ENCODE measurements at places on chromosomes 11 and 22.

DNA sequence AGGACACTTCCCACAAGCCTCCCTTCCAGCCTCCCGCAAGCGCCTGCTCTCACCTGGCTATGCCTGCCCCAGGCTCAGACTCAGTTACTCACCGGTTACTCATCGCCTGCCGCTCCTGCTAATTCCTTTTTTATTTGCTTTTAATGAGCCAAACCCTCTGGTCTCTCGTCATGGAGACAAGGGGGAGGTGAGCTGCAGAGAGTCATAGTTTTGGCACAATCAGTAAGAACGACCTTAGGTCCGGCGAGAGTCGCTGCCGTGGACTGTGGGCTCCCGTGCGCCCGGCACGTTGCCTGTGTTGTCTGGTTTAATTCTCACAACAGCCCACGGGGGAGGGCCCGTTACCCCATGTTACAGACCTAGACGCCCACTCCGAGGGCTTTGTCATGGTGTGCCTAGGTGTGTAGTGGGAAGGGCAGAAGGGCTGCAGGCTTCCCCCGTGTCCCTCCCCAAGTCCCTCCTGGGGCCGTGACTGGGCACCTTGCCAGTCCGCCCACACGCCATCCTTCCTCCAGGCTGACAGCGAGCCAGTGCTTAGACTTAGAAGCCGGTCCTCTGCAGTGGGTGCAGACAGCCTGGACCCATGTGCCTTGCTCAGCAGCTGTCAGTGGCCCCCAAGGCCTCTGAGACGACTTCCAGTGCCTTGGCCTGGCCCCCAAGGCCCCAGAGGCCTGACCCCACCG lies 42.2 kb downstream of the WNT7B start:
- peak; percentile 76 for DNase-seq

- no peak for DNase-seq
Measured at GRCh38 chr22:24007253-24008021, 2.2 kb upstream of the GSTT4 start.

GRCh38 chr11:71240865-71241691 lies 11.3 kb downstream of the SHANK2 start:
- peak; percentile 46 for DNase-seq

DNA sequence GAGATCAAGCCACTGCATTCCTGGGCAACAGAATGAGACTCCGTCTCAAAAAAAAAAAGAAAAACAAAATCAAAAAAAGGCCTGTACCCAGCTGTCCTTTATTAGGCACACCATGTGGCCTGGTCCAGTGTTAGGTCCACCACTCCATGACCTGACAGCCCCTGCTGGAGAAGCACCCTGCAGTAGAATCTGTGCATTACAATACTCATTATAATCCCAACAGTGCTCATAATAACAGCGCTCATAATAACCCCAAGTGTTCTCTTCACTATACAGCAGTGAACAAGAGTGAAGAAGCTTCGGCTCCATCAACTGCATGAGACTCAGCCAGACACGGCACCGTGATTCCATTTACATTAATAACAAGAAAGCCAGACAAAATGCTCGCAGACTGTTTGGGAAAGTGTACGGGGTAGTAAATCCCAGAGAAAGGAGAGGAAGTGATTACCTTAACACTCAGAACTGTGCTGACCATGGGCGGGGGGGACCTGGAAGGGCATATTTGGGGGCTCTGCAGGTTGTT lies 8.9 kb upstream of the EHD1 start:
- no peak for DNase-seq

- DNase-seq, result no peak
Measured at GRCh38 chr11:65572356-65573051, at the start of gene FAM89B. TSS of gene FAM89B (plus strand) at chr11:65572538. CDS start at chr11:65572670, 132 bp downstream.

DNA sequence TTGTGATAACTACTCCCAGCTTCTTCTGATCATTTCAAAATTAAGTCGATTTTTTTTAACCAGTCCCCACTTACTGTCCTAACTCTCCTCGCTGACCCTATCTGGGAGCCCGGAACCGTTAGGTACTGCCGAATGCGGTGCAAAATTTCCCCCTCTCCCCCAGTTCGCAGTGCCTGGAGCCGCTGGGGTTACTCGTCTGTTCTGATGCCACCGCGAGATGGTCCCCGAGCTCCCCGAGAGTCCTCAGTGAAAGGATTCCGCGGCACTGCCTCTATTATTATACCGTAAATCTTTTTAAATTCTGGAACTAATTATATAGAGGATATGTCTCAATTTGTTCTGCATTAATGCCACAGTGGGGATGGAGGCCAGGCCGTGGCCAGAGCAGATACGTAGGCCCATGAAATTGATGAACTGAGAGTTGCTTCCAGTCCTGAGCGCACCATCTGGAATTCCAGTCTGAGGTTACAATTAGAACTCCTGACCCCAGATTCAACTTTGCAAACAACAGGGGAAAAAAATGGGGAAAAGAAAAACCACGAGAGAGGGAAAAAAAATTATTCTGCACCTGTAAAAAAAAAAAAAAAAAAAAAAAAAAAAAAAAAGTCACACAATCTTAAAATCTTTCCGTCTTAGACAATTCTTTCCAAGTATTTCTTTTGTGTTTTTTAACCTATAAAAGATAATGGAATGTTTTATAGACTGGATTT lies 4.3 kb upstream of the WT1 start:
- DNase-seq, result no peak

DNA sequence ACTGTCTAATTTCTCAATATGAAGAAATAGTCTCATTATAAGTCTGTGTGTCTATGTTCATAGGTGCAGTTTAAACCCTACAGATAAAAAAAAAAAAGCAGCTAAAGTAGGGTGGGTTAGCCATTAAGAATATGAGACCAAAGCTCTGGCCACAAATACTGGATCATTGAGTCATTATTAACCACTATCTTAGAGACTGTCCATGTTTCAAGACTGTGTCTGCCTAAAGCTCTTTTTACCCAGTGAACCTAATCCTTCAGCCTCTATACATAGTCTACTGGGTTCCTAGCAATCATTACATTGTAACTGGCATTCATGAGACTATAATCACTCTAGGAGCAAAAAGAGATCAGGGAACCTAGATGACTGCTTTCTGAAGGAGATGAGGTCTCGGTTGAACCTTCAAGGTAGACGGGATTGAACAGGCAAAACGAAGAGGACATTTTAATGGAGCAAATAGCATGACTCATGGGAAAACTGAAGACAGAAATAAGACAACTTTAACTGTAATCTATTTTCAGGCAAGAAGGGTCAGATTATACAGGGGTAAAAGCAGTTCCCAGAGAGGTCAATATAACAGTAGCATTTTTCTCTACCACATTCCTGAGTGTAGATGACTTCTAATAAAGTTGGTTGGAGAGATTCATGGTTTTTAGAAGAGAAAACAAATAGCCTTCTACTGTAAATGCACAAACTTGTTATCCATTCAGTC lies 64.0 kb upstream of the FIBIN start:
- no peak for DNase-seq

DNA sequence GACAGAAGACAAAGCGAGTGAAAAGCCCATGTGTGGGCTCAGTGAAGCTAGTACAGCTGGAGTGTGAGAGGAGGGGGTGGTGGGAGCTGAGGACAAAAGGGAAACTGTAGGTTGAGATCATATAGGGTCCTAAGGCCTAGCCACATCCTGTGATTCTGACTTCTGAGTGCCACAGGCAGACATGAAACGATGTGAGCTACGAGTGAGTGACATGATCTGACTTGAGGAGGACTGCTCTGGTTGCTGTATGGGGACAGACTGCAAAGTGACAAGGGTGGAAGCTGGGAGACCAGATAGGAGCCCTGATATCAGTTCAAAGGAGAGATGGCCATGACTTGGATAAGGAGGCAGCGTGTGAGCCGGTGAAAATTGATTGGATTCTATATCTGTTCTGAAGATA lies 85.4 kb downstream of the MICAL2 start:
- no peak for DNase-seq

- no peak for DNase-seq
Measured at GRCh38 chr11:6548121-6548520, 51.0 kb downstream of the DNHD1 start.

- DNase-seq, result peak; percentile 94
Measured at GRCh38 chr11:126992804-126993111, 7.8 kb downstream of the KIRREL3 start.

DNA sequence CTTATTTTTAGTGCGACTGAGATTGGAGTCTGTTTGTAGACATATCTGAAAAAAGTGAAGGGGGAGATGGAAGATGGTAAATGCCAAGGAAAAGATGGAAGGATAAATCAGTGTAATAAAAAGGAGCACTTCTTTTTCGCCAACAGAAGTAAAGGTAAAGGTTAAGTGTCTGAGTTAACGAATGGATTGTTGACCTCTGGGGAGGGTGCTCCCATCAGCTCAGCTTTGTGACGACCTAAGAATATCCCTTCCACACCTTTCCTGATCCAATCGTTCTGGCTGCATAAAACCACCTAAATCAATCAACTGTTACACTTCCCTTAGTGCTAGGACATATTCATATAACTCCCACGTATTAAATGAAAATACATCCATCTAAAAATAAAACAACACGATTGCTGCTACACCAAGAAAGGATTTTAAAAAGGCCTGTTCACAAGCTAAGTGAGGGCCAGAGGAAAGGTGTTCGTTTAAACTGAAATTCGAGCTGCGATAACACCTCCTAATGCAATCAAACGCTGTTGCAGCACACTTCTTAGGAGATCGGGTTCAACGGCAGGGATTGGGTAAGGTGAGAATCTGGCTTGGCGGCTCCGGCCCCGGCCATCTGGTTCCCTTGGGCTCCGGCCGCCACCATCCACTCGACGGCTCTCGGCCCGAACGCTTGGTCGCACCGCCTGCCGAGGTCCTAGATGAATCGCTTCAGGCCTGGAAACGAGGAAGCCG lies 658 bp downstream of the C11orf71 start:
- no peak for DNase-seq

GRCh38 chr11:8930456-8931175 lies 2.1 kb downstream of the C11orf16 start:
- no peak for DNase-seq

DNA sequence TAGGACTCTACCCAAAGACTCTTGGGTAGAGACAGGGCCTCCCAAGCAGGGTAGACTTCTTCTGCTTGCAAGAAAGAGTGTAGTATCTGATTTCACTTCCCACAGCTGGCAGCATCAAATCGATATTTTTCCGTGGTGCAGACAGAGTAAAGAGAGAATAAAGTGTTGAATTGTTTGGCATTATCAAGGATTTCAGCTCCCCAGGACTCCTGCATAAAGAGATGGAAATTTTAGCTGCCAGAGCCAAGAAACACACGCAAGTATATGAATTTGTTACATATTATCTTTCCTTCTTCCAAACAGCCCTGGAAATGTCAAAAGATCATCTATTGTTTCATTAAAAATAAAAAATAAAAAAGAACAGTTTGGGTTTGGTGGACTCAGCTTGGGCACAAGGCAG lies 136.8 kb downstream of the PKNOX2 start:
- DNase-seq, result no peak

DNA sequence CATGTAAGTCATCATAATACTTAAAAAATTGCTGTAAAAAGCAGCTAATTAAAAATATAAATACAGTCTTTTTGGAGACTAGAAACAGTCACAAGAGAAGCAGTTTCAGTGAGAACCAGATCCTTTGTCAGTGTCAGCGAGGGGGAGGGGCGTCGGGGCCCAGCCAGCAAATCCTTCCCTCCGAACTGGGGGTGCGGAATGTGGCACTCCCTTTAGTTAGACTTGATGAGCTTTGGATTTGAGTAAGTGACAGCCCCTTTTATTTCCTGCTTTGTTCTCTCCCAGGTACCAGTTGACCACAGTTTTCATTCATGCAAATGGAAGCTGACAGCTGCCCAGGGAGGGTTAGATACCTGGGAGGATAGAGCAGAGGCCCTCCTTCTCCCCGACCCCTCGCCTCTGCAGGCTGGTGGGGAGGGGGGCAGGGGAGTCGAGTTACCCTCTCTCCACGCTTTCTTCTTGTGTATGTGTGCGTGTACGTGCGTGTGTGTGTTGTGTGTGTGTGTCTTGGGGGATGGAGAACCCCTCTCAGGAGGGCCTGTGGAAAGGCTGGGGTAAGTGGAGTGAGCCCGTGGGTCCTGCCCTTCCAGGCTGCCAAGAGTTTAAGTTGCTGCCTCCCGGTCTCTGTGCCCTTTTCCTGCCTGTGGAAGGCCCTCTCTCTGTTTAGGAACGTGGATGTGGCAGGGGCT lies 38.3 kb downstream of the PTPRJ start:
- DNase-seq, result no peak

- DNase-seq, result no peak
Measured at GRCh38 chr11:16287630-16288280, 68.6 kb downstream of the SOX6 start.

DNA sequence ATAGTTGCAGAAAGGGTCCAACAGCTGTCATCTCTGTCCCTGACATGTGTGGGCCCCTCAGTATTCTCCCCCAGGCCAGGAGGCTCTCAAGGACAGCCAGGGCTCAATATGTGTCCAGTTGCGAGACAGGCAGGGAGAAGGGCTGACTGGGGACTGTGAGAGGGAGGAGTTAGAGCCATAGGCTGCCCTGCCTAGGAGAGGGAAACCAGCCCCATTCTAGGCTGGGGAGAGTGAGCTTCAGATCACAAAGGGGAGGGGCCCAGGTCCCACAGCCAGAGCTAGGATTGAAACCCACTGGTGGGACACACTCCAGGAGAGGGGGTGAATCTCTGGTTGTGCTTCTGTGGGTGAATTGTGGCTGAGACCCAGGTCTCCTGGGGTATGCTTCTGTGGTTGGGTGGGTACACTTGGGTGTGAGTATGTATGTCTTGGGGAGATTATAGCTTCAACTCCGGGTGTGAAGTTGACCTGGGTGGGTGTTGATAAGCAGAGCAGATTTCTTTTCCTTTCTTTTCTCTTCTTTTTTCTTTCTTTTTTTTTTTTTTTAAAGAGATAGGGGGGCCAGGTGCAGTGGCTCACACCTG lies 2.1 kb upstream of the CARNS1 start:
- no peak for DNase-seq

DNA sequence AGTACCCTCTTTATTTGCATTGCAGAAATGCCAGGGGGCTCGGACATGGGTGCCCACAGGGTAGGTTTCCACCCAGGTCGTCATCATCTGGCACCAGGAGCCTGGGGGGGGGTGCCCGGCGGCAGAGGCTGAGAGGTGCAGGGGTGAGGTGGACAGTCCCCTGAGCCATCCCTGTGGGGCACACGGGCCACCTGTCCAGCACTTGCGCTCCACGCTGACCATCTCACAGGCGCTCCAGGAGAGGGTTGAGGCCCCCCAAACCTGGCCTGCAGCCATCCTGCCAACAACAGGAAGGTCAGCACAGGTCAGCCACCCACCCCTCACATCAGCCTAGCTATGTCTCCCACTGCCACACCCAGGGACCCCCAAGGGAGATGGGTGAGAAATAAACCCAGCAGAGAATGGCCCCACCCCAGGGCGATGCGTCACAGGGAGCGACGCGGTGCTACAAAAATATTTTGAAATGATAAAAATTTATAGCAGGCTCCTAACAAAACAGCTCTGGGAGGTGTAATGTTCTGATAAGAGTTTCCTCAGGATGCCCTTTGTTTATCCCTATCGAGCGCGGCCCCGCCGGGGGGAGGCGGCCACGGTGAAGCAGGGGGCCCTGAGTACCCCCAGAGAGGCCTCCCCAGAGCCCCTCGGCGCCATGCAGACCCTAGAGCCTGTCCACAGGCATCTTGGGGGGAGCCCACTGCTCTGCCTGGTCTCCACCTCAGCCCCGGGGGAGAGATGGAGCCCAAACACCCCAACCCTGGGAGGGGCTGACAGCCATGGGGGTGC lies 21.0 kb upstream of the GNB1L start:
- no peak for DNase-seq

All from AG04449 (cell line).